CD4-positive, alpha-beta T cell treated with Interleukin-6 for 4 hours (primary cell): ENCODE measurements at places on chromosomes 3 and 15.
A peak's percentile ranks its signal among the peaks of the same experiment; 100 is the strongest.

GRCh38 chr15:74782259-74783071 is 585 bp downstream of the CSK start:
- peak; percentile 81 for DNase-seq

- no peak for DNase-seq
These were observed 574 bp downstream of the CASR start for GRCh38 chr3:122183893-122184590.

- no peak for DNase-seq
These were observed 267.1 kb downstream of the LRTM1 start for GRCh38 chr3:54660714-54661132.

GRCh38 chr15:79314186-79314585 is 3.3 kb downstream of the TMED3 start:
- DNase-seq, result no peak

- DNase-seq, result no peak
These were observed 6.0 kb upstream of the TM2D3 start for GRCh38 chr15:101657968-101658784.

DNA sequence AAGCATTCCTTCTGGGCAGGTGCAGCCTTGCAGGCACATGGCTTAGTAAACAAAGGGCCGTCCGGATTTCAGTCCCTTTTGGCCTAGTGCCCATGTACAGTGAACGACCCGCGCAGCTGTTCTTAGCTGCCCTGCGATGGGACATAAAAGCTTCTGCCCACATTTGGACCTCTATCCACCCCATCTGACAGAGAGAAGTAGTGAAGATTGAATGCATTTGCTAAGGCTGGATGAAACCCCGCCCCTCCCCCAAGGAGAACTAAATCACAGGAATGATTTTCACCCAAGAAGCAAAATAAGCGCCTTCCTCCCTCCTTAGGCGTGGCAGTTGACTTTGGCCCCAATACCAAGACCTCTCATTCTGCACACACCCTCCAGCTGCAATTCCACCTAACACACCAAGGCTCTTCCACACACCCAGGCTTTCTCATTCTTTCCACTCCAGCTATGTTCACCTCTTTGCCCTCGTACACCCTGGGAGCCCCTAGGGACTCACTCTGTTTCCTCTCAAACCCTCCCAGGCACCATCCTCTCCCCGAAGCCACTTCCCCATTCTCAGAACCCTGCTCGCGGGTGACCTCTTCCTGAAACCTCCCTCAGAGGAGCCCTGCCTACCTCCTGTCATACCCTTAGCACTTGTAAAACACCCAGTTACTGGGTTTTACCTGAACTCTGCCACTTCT is 14.1 kb upstream of the HRH1 start:
- no peak for DNase-seq

- DNase-seq, result no peak
These were observed 204.6 kb upstream of the IL12A start for GRCh38 chr3:159783780-159784742.

DNA sequence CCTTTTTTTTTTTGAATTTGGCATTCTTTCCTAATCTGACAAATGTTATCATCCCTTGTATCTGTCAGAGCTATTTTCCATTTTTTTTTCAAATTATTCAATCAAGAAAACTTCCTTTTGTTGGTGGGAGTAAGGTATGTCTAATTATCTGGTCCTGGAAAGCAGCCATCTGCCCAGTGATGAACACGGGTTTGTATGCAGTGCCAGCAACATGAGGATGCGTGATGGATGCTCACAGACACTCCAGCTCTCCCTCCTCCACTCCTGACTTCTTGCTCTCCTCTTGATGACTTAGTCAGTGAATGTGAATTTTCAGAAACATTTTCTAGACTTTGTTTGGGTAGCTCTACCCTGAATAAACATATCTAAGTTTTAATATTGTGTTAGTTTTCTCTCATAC is 79.2 kb downstream of the IL1RAP start:
- no peak for DNase-seq

- no peak for DNase-seq
These were observed 156.2 kb upstream of the SEMA6D start for GRCh38 chr15:47561102-47561501.

GRCh38 chr15:41583795-41584194 is 24.8 kb downstream of the TYRO3 start:
- no peak for DNase-seq

- no peak for DNase-seq
These were observed 85.7 kb downstream of the SOX2 start for GRCh38 chr3:181797431-181797830.

DNA sequence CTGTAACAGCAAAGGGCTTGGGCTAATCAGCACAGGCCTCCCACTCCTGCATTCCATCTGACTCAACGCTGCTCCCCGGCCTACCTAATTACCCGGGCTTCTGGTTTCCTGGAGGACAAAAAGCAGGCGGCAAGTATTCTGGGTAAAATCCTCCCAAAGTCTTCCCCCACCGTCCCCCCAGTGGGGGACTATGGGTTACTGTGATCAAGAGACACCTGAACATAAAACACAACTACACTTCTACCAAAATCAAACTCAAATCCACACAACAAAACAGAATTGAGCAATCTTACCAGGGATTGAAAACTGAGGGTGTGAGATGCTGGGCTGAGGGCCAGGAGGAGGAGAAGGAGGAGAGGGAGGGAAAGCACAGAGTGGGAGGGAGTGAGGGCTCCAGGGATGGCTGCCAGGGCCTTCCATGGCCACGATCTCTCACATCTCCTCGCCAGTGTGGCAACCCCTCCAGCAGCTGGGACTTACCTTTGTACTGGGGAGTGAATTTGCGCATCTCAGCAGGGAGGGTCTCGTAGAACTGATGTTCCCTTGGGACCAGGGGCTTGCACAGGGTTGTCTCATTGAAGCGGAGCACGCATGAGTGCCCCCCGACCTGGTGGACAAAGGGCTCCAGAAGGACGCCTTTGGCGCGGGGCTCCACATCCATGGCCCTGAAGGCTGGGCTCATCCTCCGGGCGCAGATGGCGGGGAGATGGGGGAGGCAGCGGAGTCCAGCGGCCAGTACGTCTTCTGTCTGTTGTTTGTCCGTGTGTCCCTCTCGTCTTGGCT is 9.1 kb upstream of the NCKIPSD start:
- no peak for DNase-seq

- no peak for DNase-seq
These were observed 86.5 kb upstream of the PRR20G start for GRCh38 chr3:127374086-127375010.

GRCh38 chr3:193140381-193140780 is 100.6 kb upstream of the PLAAT1 start:
- no peak for DNase-seq

DNA sequence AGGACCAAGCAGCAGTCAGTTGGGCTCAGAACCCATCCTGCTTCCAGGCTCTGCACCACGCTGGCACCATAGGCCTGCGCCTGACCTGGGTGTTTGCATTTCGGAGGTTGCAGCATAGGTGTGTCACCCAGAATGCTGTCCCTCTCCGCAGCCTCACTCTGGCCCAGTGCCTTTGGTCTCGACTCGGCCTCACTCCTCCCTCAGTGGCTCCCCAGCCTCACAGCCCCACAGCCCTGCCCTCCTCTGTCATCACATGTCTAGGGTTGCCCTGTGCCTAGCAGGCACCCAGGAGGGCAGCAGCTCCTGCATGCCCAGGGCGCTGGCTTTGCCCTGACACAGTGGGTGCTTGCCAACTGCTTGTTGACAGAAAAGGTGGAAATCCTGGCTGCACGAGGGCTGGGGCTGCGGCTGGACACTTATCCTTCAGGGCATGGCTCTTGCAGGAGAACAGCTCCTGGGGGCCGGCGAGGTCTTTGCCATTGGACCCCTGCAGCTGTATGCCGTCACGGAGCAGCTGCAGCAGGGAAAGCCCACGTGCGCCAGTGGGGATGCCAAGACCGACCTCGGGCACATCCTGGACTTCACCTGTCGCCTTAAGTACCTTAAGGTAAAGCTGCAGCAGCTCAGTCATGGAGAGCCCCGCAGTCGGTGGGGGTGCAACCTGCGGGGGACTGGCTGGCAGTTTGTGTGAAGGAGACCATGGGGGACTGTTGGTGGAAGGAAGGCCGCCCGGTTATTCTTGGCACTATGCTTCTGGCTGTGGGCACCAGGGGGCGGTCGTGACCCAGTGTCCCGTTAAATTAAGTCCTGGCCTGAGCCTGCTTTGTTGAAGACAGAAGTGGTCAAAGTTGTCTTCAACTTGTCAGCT is 16.2 kb downstream of the NISCH start:
- DNase-seq, result peak; percentile 44

DNA sequence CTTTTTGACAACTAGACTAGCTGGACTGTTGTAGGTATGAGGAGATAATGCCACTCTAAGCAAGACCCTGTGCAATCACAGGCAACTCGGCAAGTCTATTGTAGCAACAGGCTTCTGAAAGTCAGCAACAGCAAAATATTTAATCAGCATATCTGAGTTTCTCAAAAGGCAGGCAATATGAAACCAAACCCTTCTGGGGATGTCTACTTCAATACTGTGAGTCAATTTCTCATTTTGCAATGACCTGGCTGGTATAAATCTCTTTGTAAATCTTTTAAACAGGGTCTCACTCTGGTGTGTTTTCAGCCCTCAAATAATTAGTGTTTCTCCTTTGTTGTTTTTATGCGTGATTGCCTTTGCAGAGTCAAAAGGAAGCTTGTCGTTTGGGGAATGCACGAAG is 1044.5 kb downstream of the NTRK3 start:
- DNase-seq, result no peak

DNA sequence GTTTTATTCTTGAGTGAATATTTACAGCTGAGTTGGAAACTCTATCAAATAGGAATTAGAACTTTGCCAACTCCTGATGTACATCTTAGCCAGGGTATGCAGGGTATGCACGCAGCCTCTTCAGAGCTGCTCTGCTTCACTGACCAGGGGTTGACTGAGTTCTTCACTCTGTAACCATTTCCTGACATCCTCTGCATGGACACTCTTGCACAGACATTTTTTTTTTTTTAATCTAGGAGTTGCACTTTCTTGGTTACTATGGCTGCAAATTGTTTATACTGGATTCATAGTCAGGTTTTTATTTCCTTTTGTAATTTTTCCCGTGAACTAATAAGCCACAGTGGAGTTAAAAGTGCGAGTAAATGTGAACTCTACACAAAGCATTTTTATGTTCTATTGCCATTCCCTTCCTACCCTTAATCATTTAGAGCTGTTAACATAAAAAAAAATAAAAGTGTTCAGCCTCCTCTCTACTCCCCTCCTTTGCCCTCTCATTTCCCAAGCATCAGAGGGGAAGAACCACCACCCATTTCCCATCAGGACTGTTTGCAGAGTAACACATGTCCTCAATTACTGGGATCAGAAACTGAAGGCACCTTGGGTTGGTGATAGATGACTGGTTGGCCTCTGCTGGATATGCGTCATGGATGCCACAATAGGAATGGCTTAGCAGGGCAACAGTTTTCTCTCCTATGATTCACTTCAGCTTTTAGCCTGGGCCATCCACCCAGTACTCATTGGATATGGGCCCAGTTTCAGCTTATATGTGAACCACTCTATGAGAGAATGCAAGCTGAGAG is 54.0 kb downstream of the DUT start:
- DNase-seq, result no peak

- DNase-seq, result no peak
These were observed 76.8 kb upstream of the C15orf61 start for GRCh38 chr15:67444100-67444499.

DNA sequence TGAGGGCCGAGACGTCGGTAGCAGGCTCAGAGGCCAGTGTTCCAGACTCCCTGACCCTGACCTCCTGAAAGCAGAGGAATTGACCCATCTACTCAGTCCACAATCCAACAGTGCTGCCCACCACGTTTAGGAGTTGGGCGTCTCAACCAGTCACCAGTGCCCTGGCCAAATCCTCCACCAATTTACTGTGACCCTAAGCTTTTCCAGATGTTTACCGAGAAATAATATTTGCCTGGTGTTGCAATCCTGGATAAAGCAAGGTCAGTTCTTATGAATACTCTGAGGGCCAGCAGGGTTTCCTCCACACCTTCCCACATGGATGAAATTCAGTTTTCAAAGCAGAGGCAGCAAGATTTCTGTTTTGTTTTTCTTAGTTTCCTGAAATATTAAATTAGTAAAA is 7.5 kb upstream of the APOD start:
- DNase-seq, result no peak

DNA sequence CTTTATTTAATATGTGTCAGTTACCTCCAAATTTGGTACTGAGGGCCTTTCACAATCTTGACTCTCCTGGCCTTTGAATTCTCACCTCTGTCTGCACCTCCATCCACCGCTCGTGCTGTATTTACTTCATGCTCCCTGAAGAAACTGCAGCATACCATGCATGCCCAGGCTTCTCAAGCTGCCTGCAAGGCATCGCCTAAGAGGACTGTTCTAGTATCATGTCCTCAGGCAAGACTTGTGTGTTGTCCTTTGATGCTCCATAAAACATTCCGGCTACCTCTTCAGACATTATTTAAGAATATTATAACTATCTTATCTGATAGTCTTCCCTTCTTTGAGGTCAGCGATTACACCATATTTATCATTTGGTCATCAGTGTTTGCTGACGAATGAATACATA is 682.5 kb downstream of the NR2F2 start:
- DNase-seq, result no peak

DNA sequence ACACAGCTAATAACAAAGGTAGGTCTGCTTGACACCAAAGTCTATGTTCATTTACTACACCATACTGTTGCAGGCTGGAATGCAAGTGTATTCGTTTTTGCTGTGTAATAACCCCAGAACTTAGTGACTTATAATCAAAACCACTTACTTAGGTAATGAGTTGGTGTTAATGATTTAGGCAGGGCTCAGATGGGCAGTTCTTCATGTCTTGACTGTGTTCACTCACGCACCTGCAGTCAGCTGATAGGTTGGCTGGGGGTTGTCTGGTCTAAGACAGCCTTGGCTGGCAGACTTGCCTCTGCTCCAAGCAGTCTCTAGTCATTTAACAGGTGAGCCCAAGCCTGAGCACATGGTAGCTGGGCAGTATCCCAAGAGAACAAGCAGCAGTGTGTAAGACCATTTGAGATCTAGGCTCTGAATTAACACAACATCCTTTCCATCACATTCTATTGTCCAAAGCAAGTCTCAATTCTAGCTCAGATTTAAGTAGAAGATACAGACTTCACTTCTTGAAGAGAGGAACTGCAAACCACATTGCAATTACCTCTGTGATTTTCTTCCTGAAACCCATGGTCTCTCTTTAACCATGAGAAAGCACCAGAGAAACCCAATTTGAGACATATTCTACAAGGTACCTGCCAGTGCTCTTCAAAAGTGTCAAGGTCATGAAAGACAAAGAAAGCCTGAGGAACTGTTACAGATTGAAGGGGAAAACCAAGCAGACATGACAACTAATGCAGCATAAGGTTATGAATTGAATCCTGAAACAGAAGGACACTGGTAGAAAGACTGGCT is 13.3 kb upstream of the DCLK3 start:
- DNase-seq, result no peak

DNA sequence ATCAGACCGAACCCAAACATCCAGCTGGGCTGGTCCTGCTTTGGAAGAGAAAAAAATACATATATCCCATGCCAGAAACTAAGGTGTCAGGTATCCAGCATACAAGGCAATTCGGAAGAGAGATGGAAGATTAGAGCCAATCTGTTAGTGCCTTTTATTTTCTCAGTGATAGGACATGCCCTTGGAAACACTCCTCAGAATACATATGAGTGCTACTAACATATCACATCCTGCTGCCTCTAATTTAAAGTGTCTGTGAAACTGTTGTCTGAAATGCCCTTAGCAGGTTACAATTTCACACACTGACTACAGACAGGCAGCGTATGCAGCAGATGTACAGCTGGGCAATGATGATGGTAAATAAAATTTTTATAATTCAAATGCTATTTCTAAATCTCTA is 78.9 kb downstream of the RBPMS2 start:
- DNase-seq, result no peak

GRCh38 chr3:129992781-129993180 is 18.3 kb downstream of the TRH start:
- no peak for DNase-seq
